Epithelial cell of proximal tubule (primary cell): ENCODE measurements at places on chromosomes 5 and 9. TPM values are rescaled to one million over a fixed set of nuclear protein-coding genes. Genes with fewer than 3 reads are reported as not detected.

The EQTN gene
- total RNA-seq: not detected in 2 replicates

The FAM169A gene
- 8.9 and 11.1 TPM in 2 replicates for total RNA-seq

The TMOD1 gene
- 0.14 and 0.98 TPM in 2 replicates for total RNA-seq

The AQP7 gene
- total RNA-seq: not detected in 2 replicates

The STPG3 gene
- not detected in 2 replicates for total RNA-seq

The TERT gene
- 0.07 TPM in 1 of 2 replicates, not detected in the other for total RNA-seq

The FAM53C gene
- total RNA-seq: 13.7 and 34.7 TPM in 2 replicates
